ENCODE measurements at places on chromosomes 13 and 19.

DNA sequence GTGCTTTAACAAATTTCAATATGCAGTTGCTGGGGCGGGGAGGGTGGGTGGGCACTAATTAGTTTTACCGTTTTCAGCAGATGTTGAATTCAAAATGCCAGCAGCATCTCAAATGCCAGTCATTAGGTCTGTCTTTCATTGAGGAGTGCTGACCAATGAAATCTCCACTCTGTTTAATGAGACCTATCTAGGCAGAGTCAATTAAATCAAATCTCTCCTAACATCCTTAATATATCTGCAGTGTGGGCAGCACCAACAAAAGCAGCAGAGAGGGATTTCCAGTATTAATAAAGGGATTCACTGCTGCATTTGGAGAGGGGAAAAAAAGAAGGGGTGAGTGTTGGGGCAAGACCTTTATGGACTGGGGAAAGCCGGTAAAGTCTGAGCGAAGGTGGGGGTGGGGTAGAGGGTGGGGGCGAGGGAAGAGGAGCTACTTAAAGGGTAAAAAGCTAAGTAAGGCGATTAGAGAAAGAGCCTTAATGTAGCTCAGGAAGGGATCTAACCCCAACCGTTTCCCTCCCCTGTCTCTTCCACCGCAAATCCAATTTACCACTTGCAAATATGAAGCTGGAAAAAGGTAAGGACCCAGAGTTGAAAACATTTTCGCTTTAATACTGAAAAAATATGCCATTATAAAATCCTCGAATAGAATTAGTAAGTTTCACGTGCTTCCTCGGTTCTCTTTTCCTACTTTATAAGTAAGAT lies 4.5 kb downstream of the SLITRK1 start:
- DNase-seq: no peak

GRCh38 chr19:1811942-1812425 lies at the start of gene ATP8B3:
ATP8B3 (minus strand) TSS chr19:1812276; CDS start chr19:1811736, 540 bp downstream.
- DNase-seq: peak; percentile 63

- no peak for DNase-seq
Observed at GRCh38 chr13:93289842-93290241, 63.2 kb downstream of the GPC6 start.

DNA sequence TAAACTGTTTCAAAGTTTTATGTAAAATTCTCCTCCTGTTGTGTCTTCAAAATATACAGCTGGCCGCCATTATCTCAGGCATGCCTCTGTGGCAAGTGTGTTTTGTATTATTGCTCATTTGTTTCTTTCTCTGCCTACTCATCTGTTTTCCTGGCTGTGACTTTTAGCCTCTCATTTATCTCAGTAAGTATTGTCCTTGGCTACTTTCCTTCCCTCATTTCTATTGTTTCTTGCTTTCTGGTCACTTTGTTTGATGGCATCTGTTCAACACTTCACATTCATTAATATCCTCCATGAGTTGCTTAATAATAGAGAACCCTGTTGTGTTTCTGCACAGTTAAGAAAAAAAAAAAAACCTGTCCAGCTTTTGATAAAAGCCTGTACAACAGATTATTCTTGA lies 869.4 kb downstream of the PCDH17 start:
- no peak for DNase-seq

All from stimulated activated CD4-positive, alpha-beta T cell treated with anti-CD3 and anti-CD28 coated beads, Interleukin-15, amount 100 ng/mL, for 1 hour (primary cell).